Kidney capillary endothelial cell (primary cell): ENCODE measurements at places on chromosomes 5 and 9.

GRCh38 chr5:137234973-137235943, 263.9 kb downstream of the SPOCK1 start:
- no peak for DNase-seq

DNA sequence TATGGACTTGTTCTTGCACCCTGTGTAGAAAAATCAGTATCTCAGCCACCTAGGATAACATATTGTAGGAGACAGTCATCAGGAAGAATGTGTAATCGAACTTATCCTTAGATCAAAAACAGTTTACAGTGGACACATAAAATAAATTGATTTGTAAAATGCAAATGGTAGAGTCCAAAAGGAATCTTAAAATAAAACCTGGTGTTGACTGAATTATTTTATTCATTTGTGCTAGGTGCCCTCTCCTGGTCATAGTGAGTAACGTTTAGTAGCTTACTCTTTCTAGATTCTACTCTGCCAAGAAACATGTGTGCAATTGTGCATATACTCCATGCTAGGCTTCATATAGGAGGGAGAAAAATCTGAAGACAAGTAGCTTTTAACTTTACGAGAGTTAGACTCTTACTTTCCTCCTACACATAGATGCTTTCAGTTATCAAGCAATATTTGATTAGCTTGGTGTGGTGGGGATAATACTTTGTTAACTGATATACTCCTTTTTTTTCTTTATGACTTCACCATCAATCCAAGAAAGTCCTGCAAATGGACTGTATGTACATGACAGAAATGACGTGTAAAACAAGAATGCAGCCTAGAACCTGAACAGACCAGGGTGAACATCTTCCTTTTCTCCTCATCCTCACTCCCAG, 23.7 kb upstream of the LOX start:
- peak; percentile 53 for DNase-seq

- no peak for DNase-seq
Observed at GRCh38 chr5:90135779-90136378, 273.7 kb downstream of the CETN3 start.

DNA sequence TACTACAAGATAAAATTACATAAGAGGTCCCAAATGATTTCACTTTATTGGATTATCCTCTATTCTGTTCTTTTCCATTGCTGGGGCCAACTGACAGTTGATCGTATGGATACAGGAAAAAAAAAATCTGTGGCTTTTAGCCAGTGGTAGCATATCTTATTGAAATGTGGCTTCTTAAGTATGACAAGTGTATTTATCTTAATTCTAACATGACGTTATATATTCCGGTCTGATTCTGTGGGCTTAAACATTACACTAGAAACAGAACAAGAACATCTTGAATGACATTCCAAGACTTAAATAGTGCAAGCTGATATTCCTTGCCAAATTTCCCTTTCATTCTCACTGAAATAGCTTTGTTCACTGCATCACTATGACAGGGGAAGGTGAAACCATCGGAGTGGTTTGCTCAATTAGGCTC, 117.9 kb downstream of the INSYN2B start:
- DNase-seq, result no peak

- peak; percentile 40 for DNase-seq
Observed at GRCh38 chr9:133726401-133727276, 11.5 kb downstream of the SARDH start.
